HT1080 (cell line): ENCODE measurements at places on chromosomes 13 and 19. TPM values are rescaled to one million over a fixed set of nuclear protein-coding genes. Genes with fewer than 3 reads are reported as not detected.

The MRPS12 gene
- 135 and 136 TPM in 2 replicates for total RNA-seq

The IL11 gene
- 52.7 and 56.0 TPM in 2 replicates for total RNA-seq

The CYP2A6 gene
- not detected in 2 replicates for total RNA-seq

The EPS8L1 gene
- total RNA-seq, result 7.3 and 7.8 TPM in 2 replicates

The SULT2A1 gene
- total RNA-seq, result not detected in 2 replicates

The NANOS3 gene
- total RNA-seq, result not detected in 2 replicates
